ENCODE measurements at places on chromosomes 3 and 15. TPM values are rescaled to one million over a fixed set of nuclear protein-coding genes. Genes with fewer than 3 reads are reported as not detected.

MAGEF1 gene
- polyA plus RNA-seq: 54.7 TPM

ADPRH gene
- 9.4 TPM for polyA plus RNA-seq

CPEB1 gene
- 3.1 TPM for polyA plus RNA-seq

MGA gene
- polyA plus RNA-seq: 36.4 TPM

FAM219B gene
- 57.1 TPM for polyA plus RNA-seq

TRIM42 gene
- not detected for polyA plus RNA-seq

WWTR1 gene
- 69.2 TPM for polyA plus RNA-seq

RTP2 gene
- not detected for polyA plus RNA-seq

UMPS gene
- polyA plus RNA-seq: 36.2 TPM

DAZL gene
- 0.07 TPM for polyA plus RNA-seq

All from right lung (tissue), 10 donors.